ENCODE measurements at places on chromosomes 5 and 9.

DNA sequence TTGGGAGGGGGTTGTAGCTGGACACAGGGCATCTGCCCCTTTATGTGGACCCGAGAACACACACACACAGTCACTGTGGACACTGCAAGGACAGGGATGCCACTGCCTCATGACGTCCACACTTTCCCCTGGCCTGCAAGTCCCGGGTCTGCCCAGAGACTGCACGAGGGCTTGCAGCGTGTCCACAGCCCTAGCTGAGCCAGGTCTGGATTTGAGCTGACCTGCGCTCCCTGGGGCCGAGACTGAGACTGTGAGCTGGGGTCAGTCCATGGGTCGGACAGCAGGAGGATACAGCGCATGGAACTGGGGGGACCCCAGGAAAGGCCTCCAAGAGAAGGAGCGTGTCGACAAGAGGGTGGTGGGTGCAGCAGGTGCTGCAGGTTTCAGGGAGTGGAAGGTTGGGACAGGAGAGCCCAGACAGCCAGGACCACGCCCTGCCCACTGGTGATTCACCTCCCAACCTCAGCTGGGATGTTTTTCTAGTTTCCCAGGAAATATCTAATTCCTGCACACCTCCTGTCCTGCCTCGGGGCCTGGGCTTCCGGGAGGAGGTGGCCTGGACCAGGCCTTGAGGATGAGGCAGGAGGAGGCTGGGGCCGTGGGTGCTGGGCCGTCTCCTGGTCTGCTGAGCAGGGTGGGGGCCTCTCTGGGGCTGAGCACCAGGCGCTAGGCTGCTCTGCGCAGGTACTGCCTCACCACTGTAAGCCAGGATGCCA lies 806 bp upstream of the RNF224 start:
- DNase-seq, result no peak

DNA sequence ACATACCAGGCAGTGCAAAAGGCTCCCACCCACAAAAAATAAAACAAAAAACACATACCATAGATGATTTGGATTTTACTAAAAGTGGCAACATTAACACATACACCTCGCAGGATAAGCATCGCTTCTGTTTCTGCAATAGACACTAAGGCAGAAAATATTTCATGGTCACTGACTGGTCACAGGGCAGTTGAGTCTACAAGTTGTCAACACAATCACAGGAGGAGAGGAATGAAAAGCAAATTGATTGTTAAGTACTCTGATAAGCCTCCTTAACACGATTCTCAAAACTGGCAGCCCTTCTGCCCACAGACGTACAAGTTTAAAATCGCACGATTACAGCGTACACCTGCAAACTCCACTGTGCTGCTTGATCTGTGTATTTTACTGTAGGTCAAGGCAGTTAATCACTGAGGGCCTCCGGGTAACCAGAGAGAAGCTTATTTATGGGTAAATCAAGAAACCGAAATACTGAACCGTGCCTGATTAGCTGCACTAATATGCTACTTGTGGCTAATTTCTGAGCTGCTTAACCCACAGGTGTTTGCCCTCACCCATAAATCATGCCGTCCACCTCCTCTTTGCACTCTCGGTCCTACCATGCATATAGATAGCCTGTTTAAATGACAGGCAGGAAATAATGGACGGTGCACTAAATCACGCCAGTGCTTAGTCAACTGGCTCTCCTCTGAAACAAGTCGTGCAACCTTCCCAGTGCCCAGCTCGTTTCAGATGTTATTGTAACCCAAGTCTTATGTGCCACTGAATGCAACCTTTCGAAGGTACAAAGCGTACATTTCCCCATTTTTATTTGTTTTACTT lies 659.4 kb upstream of the ADAMTS16 start:
- no peak for DNase-seq

DNA sequence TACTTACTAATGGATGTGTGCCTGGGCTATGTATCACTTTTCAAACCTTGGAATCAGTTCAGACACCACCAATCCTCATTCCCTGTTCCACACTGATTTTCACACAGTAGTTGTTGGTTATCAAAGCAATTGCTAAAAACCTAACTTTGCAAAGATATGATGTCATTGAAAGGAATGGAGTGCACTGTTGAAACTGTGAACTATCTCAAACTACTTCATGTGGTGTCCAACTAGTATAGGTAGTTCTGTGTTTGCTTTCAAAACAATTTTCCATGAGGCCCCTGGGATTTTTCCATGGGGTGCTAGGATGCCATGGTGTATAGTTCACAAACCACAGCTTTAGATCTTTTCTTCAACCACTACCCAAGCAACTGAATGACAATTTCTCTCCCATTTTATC lies 17.8 kb downstream of the INIP start:
- no peak for DNase-seq

- no peak for DNase-seq
Observed at GRCh38 chr9:133794016-133794760, 56.0 kb upstream of the SARDH start.

GRCh38 chr9:107049803-107050184 lies 186.8 kb downstream of the ZNF462 start:
- DNase-seq, result no peak

- no peak for DNase-seq
Observed at GRCh38 chr9:135277219-135278201, 190.0 kb downstream of the OLFM1 start.

DNA sequence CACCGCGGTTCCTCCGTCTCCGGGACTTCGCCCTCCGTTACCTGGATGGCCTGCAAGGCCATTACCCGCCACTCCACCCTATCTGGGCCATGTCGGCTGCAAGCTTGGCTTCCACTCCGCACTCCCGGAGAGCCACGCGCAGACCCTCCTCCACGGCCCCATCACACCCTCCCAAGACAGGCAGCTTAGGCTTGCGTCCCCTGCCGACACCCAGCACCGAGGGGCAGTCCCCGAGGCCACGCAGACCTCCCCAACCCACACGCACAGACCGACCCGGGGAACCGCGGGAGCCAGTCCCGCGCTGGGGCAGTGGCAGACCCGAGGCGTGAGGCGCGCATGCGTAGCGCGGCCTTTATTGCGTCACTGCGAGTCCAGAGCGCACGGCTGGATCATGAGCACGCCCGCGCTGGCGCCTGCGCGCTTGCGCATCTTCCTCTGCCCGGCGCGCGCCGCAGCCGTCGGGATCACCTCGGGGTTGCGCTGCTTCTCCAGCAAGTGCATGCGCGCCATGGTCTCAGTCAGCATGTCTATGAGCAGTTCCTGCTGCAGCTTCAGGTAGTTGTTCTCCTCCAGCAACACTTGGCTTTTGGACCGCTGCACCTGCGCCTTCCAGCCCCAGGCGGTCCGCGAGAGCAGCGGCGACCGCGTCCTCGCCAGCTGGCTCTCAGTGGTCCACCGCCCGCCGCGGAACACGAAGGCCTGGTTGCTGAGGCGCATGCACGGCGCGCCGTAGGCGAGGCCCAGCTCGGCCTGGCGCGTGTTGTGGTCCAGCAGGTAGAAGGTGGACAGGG lies 2.4 kb downstream of the CBY3 start:
- DNase-seq, result peak; percentile 77

DNA sequence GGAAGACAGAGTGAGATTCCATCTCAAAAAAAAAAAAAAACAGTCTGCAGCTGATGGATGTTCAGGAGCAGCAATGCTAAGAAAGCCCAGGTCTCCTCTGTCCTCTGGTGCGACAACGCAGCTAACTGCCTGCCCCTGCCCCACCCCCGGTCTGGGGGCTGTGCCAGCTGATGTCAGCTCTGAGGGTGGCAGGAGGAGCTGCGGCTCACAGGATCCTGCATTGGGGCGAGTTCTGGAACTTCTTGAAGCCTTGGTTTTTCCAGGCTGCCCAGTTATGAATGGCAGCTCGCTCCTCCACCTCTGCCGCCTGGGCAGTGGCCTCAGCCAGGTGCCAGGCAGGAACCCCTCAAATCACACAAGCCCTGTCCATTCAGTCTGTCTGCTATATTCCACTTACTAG lies 113.5 kb downstream of the ROR2 start:
- no peak for DNase-seq

GRCh38 chr9:91302831-91303230 lies 58.9 kb downstream of the AUH start:
- DNase-seq, result no peak

GRCh38 chr5:106367281-106367680 lies 1303.5 kb downstream of the EFNA5 start:
- DNase-seq, result no peak

GRCh38 chr9:124626276-124626675 lies 119.1 kb upstream of the NR5A1 start:
- no peak for DNase-seq

DNA sequence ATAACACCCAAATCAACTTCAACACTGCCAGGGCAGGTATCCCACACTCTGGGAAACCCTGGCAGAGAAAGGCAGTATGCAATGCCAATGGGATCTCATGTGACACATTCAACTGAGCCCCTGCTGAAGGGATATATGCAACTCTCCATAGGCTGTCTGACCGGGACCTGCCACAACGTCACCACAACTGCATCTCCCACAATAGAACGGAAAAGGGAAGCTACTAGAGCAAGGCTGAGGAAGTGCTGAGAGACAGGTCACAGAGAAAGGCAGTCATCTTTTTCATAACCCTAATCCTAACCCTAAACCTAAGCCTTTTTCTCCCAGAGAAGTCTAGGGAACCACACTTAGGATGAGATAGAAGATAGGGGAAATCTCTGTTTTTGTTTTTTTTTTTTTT lies 345.9 kb upstream of the CD180 start:
- no peak for DNase-seq

Measured in stimulated activated CD4-positive, alpha-beta T cell treated with anti-CD3 and anti-CD28 coated beads, Interleukin-1b, Interleukin-23, amount 100 ng/mL, for 24 hours (primary cell).